Effector memory CD4-positive, alpha-beta T cell (primary cell): ENCODE measurements at places on chromosomes 4 and X.

DNA sequence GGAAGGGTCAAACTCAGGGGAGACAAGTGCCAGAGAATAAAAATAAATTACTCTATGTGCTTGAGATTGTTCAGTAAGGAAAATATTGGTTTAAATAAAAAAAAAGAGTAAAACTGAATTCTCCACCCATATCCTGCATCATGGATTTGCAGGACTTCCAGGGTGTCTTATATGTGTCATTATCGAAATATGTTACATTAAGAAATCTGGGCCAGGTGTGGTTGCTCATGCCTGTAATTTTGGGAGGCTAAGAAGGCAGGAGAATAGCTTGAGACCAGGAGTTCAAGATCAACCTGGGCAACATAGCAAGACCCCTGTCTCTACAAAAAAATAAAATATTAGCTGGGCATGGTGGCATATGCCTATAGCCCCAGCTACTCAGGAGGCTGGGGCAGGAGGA is 104.9 kb downstream of the PPP3CA start:
- no peak for DNase-seq

DNA sequence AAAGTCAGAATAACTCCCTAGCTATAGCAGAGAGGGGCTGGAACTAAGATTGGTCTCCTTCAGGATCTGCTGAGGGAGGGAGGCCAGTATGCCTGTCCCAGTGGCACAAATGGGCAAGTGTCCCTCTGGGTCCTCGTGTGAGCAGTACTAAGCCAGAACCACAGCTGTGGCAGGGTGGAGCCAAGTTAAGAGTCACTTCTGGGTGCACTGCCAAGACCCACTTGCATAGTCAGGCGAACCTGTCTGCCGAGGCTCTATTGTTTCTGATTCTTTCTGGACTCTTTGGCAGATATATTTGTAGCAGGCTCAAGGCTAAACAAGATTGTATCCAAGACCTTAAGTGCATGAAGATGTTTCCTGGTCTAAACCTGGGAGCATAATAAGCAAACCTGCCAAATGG is 1123.7 kb upstream of the POU3F4 start:
- no peak for DNase-seq

- no peak for DNase-seq
Measured at GRCh38 chr4:170128219-170128804, 38.6 kb upstream of the AADAT start.

DNA sequence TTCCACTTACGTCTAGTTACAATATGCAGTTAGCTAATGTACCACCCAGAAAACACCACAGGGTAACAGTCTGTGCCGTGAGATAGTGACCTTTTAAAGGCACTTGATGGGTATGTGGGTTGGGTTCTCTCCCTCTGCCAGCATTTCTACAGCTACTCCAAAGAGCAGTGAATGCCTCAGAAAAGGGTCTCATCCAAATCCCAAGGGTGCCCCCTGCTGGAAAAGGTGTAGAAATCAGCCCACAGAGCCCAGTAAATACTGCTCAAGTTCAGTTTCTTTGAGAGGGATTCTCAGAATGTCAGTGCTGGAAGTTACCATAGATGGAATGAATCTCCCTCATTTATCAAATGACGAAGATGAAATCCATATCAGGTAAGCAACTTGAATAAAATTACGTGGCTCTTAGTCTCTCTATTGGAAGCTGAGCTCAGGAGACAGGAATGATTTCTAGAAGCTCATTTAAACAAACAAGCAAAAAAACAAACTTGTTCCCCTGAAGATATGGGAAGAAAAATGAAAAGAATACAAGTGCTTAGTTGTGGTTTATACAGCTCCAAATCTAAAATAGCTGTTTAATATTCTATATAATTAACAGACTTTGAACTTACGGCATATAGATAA is 9.5 kb downstream of the RNF175 start:
- no peak for DNase-seq

- no peak for DNase-seq
Measured at GRCh38 chr4:26252349-26253025, 68.3 kb upstream of the RBPJ start.

GRCh38 chr4:6009452-6009851 is 8.8 kb downstream of the C4orf50 start:
- no peak for DNase-seq

DNA sequence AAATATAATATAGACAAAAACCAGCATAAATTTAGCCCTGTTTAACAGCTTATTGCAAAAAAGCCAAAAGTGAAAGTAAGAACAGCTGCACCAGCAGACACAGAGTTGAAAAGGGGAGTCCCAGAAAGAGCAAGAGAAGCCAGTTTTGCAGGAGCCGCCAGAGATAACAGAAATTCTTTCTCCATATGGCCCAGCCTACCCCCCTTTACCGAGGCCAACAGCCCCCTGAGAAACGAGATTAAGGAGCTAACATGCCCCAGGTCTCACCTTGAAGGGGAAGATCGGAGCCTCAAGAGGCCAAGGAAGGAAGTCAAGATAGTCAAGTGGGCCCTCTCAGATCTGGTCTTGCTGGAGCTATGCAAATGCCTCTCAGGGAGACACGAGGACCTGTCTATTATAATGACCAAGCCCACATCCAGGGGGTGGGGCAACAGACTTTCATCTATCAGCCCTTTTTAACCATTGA is 4.8 kb downstream of the ACOX3 start:
- DNase-seq: no peak

DNA sequence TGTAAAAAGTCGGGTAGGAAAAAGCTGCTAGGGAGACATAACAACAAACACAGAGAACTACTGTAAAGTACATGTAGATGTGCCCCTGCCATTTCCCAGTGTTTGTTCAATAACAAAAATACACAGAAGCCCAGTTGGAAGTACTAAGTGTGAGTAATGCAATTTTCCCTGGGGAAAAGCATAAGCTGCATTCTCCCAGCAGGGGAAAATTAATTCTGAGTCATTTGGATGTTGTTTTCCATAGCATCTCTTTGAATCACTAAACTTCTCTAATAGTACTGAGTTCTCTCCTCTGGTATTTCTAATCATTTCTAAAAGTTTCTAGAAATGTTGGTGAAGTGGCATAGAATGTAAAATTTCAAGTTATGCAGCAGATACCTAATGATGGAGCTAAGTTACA is 1114.9 kb downstream of the C4orf33 start:
- DNase-seq: no peak

- DNase-seq: no peak
Measured at GRCh38 chrX:80550722-80551121, 130.5 kb downstream of the TENT5D start.

DNA sequence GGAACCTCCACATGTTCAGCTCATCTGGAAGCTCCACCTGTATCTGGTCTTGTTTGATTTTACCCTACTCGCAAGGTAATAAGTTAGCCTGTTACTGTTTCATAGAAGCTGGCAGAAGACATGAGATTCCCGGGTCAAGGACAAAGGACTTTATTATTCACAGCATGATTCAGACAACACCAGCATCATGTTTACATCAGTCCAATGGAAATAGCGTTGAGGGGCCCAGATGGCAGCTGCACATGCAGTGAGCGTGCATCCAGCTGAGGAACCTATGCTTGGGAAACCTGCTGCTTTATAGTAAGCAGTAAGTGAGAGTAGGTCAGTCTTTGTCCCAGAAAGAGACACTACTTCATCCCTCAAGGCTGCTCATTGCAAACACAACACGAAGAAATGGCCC is 19.8 kb downstream of the TSPAN5 start:
- DNase-seq: no peak

DNA sequence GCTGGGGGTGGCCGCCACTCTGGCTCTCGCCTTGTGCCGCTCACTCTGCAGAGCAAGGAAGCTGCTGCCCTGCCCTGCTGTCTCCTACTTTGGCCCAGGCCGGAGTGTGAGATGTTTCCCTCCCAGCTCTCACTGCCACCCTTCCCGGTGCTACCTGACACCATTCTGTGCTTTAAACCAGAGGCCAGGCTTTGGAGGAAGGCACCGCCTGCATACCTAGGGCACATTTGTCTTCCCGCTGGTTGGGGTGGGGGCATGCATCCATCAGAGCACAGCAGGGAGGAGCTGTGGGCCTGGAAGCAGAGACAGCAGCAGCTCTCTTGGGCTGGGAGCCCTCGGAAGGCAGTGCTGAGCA is 96.9 kb upstream of the PSAPL1 start:
- DNase-seq: no peak

- DNase-seq: no peak
Measured at GRCh38 chrX:110723844-110724243, 71.8 kb downstream of the CHRDL1 start.

DNA sequence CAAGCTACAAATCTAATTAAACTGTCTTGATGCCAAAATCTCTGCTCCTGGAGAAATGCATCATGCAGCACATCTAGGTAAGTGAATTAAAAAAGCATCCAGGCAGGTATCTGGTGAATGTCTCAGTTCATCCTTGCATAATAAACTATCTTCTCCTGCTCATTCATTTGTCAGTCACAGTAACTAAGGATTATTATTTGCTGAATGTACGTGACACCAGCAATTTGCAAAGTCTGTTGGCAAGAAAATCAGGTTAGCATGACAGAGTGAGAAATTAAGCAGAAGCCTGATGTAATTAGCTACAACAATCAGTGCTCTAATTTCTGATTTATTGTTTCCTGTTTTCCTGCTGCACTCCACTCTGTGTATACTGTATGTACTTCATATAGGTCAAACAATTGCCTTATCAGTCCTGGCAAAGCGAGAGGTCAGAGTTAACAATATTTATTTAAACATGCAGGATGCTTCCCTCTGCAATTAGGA is 213.6 kb downstream of the FBXO8 start:
- no peak for DNase-seq

- no peak for DNase-seq
Measured at GRCh38 chrX:48826135-48826875, at the start of gene ERAS. Gene ERAS, plus strand, starts transcription at chrX:48826513. Its CDS starts 2,611 bp downstream, at chrX:48829124.

DNA sequence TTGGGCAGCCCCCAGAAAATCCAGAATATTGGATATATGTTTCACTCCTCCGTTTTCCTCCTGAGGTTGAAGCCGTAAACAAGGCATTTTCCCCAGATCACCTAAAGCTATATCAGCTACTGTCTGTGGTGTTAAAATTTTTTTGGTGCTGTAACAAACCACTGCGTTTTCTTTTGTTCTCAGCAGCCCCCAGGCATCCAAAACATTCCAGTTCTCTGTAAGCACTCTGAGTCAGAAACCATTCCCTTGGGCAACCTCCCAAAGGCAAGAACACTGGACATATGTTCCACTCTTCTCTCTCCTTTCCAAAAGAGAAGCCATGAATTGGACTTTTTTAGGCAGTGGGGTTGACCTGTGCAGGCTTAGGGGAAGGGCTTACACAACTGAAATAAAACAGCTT is 310.9 kb downstream of the MID1IP1 start:
- DNase-seq: no peak

GRCh38 chr4:2858451-2859217 is 15.0 kb downstream of the ADD1 start:
- DNase-seq: no peak

- no peak for DNase-seq
Measured at GRCh38 chr4:139965789-139966188, 188.2 kb downstream of the MAML3 start.

DNA sequence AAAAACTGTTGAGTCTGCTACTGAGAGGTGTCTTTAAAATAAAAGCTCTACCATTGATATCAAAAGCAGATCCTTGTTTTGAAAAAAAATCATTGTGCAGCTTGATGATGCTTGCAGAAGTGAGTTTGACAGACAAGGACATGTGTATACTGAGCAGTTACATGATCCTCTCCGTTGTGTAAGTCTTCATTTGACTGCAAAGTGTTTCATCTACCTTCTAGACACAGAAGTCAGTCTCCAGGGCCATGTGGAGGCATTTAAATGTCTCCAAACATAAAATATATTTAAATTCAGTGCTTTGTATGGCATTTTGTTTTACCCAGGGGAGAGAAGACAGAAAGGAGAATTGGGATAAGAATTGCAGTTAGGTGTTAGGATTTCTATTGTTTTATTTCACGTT is 107.8 kb upstream of the MYOZ2 start:
- no peak for DNase-seq

- DNase-seq: no peak
Measured at GRCh38 chr4:89572224-89572858, 264.6 kb downstream of the SNCA start.

- DNase-seq: no peak
Measured at GRCh38 chrX:94045724-94046123, 371.7 kb downstream of the FAM133A start.

GRCh38 chr4:21856754-21857153 is 91.8 kb downstream of the KCNIP4 start:
- no peak for DNase-seq

DNA sequence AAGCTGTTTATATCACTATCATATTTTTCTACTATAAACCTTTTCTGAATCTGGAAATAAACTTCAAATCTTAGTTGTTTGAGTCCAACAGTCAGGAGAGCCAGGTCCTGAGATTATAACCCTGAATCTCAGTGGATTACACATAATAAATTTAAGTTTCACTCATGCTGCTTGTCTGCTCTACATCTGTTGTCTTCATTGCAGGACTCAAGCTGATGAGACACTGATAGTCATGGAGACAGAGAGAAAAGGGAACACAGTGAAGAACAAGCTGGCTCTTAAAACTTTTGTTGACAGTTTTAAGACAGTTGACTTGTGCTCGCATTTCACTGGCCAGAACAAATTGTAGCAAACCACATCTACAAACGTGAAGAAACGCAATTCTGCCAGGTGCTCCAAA is 327.0 kb upstream of the CTSO start:
- no peak for DNase-seq

GRCh38 chr4:3321295-3321889 is 28.6 kb downstream of the RGS12 start:
- DNase-seq: no peak

DNA sequence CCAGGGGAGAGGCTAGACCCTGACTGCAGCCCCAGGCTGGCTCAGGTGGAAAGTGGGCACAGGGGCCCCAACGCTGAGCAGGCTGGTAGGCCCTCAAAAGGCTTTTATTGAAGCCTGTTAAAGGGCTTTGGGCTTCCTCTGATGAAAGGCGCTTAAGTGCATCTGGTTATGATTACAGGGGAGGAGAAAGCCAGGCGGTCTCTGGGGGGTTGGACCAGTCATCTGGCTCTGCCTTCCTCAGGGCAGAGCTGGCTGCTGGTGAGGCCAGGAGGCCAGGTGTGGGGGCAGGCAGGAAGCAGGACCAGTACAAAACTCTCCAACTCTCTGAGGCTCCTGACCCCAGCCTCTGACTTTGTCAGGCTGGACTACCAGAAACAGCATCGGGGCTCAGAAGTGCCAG is 68.8 kb upstream of the BCOR start:
- DNase-seq: no peak

GRCh38 chr4:178280362-178280761 is 838.1 kb upstream of the AGA start:
- no peak for DNase-seq

DNA sequence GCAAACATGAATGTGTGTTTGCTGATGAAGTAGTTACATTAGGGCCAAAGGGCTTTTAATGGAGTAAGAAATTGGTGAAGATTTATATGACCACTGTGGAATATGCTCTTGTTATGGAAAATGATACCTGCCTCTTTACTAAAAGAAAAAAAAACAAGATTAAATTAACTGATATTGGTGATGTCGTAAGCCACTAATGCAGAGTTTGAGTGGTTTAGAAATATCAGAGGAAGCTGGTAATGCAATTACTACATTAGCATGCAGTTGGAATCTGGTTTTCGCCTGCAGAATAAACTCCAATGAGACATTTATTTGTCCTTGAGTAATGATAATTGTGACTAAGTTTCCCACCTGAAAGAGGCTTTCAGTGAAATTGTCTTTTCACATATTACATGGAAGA is 597.9 kb downstream of the GALNTL6 start:
- DNase-seq: no peak
